ENCODE measurements at places on chromosomes 6 and 20.

DNA sequence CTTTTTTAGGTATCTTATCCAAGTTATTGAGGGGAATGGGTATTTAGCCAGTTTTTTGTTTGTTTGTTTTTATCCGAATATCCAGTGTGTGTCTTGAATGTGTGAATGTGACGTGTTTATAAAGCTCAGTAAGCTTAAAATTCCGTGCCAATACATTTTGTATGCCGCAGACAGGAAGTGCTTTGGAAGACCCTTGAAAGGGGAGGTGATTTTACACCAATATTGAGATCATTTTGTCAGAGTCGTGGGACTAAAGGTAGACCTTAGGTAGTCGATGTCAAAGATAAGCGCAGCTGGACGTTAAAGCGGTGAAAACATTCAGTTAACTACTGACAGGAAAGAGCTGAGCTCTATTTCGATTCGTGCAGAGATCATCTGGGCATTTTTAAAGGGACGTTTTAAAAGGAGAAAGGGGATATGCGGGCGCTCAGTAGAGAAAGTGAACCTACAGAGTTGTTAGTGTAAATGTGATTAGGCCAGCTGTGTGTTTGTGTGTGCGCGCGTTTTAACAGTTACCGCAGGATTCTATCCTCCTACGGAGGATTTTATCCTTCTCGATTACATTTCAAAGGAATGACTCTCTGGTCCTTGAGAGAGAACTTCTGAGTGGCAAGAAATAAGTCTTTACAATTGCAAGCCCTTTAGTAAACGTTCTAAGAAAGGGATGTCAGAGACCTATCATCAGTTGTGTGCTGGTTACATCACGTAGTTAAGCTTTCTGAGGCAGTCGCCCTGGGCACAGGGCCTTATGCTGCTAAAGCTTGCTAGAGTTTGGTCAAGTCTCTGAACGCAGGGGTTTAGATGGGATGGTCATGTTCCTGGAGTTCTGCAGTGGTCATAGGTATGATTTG lies 625 bp upstream of the ECHDC1 start:
- peak; percentile 17 for DNase-seq

DNA sequence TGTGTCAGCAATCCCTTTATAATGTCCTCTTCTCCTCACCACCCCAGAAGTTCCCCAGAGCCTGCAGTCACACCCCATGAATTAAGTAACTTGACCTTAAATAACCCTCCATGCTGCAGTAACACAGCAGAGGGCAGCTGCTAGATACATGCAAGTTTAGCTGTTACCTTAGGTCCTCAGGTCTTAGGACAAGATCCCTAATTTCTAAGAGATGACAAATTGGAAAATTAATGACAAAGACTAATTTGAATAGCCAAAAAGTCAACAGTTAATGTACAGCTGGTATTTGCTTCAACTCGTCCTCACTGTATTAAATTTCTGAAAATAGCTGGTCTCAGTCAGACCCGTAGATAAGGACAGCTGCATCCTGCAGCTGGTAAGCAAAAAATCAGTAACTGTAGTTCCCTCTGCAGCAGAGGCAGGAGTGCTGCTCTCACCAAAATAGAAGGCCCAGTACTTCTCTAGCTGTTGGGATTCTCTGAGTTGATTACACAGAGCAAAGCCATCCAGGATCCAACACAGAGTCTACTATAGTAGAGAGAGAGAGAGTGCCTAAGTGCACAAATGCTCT lies 62.4 kb downstream of the TNFRSF21 start:
- no peak for DNase-seq

DNA sequence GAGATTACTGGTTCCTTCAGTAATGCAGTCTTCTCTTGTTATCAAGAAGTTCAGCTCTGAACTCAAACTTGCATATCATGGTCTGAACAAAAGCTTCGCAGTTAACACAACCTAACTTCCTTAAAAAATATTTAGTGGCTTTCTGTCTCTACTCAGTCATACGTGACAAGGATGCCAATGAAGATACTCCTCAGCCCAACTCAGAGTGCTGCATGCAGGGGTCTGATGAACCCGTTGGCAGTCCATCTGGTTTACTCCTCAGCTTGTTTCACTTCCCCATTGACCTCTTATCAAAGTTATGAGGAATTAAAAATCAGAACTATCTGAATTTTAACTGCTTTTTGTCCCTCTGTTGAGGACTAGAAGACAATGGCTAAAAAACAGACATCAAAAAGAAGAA lies 56.6 kb upstream of the RIN2 start:
- DNase-seq, result no peak

- no peak for DNase-seq
These were observed 231.6 kb downstream of the SYNDIG1 start for GRCh38 chr20:24701027-24701426.

GRCh38 chr20:43271980-43272379 lies 82.3 kb upstream of the PTPRT start:
- DNase-seq, result no peak

DNA sequence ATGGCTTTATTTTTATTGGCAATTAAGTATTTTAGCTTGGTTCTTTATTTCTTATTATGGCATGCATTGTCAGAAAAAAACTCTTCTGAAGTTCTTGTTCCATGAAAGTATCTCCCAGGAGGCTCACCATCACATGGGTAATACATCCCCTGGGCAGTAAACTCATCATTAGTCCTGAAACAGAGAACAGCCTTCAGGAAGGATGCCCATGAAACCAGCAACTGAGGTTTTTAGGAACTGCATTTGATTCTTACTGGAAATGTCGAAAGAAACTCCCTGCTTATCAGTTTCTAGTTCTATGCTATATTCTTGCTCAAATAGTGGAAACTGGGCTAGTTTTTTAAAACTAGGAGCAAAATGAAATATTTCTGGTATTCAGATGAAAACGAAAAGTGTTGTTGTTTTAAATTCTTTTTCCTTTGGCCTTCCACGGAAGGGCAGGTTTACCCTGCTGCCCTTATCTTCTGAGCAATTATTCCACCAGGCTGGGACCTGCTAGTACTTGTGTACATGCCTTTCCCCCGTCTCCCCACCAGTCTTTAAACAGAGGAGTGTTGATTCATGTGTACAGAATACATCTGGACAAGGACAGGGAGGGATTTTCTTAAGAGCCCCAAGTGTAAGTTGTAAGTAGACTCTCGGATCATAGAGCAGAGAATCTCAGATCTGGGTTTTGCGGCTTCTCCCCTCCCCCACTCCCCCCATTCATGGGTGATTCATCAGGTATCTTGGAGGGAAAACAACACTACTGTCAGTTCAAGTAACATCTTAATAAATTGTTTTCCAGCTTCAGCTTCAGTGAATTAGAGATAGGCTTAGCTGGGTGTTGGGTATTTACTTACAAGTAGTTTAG lies 81.5 kb downstream of the RTN4IP1 start:
- no peak for DNase-seq

DNA sequence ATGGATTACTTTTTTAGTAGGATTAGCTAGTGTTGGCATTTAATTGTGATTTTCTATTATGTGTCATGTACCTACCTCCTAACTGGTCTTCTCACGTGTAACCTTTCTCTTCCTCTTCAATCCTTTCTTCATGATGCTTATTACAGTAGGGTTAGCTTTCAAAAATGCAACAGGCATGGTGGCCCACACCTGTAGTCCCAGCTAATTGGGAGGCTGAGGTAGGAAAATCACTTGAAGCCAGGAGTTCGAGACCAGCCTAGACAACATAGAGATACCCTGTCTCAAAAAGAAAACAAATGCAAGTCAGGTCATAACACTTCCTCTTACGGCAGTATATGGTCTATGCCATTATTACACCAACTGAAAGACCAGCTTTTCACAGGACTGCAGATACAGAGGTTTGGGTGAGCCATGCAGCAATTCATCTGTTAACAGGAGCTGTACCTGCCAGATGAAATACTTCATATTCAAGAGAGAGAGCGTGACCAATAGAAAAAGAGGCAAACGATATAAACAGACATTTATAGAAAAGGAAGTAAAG lies 195.0 kb downstream of the TMEM242 start:
- DNase-seq, result no peak

DNA sequence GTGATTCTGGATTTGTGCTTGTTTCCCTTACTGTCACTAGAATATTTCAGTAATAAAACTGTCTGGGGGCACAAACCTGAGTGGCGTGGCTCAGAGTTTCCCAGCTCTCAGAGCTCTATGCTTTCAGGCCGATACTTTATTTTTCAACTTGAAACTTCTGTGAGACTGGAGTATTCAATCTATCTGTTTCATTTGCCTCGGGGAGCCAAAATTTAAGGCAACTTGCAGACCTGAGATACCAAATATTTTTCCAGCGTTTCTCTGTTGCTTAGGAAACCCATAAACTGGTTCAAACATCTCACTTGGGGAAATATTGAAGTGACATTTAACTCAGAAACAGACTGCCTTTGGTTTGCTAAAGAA lies 74.7 kb downstream of the SOBP start:
- DNase-seq, result no peak

- DNase-seq, result no peak
These were observed 13.3 kb downstream of the APMAP start for GRCh38 chr20:24979036-24979960.

GRCh38 chr6:144315226-144315980 lies 30.3 kb downstream of the UTRN start:
- no peak for DNase-seq

DNA sequence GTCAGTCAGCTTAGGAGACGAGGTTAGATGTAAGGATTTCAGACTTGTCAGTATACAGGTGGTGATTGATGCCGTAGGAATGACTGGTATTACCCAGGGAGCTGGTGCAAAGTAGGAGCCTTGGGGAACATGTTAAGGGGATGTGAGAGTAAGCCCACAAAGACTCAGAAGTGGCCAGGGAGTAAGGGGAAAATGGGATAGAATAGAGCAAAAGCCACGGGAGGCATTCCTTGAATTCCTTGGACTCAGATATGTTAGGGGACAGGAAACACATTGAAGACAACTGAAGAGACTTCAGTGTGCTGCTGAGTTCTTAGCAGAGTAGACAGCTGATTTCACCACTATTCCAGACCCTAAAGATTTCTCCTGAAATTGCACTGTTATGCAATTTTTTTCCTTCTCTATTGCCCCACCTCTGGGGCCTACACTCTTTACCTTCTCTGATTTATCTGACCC lies 1.2 kb upstream of the ACAT2 start:
- no peak for DNase-seq

GRCh38 chr6:155381673-155382337 lies 67.5 kb upstream of the TFB1M start:
- no peak for DNase-seq

DNA sequence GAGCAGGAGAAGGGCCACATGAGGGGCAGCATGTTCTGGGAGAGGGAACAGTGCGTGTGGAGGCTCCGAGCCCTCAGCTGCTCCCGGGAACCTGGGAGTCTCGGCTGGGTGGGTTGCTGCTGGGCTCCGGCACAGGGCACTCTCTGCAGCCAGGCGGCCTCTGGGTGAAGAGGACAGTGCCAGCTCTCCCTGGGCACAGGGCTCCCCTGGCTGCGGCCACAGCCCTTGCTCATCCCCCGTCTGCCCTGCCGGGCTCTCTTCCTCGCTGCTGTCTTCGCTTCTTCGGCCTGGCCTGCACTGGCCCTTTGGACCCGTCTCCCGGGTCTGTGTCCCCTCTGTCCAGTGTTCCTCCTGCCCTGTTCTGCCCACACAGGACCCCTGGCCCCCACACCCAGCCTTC lies 48.2 kb downstream of the CDH4 start:
- DNase-seq, result no peak

- no peak for DNase-seq
These were observed 26.6 kb downstream of the PREX1 start for GRCh38 chr20:48801197-48801596.

DNA sequence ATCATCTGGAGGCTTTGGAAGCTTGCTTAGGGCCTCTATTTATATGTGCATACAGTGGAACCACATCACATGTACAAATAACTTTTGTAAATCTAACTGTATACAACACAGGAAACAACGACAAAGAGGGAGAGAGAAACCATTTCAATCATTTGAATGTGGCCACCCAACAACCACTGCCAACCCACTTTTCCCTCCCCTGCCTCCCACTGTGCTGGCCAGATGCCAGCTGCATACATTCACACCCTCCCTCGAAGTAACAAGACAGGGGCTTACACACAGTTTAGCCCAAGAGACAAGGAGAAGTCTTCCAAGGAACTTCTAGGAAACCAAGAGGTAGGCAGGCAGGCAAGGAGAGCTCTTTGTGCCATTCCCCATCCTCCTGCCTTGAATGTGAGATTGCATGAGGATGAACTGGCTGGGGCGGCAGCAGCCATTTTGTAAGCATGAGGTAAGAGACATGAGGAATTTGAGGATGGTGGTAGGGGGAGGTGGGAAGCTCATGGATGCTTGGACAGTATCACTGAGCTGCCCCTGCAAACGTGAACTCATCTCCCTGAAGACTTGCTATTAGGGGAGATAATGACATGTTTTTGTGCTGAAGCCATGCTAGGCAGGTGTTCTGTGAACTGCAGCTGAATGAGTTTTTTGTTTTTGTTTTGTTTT lies 18.2 kb downstream of the BMP7 start:
- no peak for DNase-seq

GRCh38 chr6:80605165-80605989 lies 498.9 kb downstream of the BCKDHB start:
- peak; percentile 12 for DNase-seq

GRCh38 chr20:59850018-59850641 lies 83.3 kb downstream of the SYCP2 start:
- peak; percentile 32 for DNase-seq

DNA sequence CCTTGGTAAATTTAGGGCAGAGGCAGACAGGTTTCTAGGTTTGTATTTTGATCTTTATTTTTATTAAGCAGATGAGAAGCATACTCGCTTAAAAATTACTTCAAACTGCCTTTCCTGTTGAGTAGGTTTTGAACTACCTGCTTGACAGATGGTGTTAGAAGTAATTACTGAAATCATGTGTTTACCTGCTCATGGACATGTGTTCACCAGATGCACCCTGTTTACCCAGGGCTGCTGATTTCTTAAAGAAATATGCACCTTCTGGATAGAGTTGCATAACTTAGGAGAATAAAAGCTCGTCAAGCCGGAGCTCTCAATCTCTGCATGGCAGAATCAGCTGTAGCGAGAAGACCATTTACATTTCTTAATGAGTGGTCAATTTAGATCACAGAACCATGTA lies 165.1 kb downstream of the CDKAL1 start:
- no peak for DNase-seq

GRCh38 chr20:31861385-31862156 lies 8.8 kb downstream of the DUSP15 start:
- no peak for DNase-seq

DNA sequence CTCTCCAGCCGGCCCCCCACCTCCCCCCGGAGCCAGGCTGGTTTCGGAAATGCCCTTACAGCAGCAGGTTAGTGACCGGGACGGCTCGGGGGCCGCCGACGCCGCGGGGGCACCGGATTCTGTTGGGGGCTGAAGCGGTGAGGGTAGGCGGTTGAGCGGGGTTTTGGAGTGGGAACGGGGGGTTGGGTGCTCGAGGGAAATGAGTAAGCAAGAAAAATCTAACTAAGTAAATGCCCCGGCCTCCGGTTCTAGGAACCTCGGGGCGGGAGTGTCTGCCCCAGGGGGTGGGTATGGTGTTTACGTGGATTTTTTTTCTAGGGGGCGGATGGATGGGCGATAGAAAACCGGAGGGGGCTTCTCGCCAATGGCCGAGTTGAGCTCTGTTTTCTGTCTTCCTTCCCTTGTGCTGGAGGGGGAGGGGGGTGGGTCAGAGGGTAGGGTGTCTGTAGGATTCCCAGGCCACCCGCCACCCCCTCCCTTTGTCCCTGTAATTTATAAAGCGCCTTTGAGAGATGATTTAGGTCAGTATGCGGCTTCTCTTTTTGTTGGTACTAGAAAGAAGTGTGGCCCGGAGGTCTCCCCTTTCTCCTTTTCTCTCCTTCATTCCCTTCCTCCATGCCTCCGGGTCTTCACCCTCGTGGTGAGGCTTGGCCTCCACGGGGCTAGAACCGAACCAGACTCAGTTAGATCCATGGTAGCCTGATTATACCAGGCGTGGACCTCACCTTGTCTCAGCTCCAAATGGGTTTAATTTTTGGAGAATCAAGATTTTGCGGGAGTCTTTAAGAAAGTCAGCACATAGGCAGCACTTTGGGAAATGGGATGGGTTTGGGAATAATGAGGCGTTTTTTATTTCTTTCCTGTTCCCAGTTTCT lies 2.3 kb downstream of the E2F3 start:
- no peak for DNase-seq

Data from smooth muscle cell of the brain vasculature (primary cell).